ENCODE measurements at places on chromosomes 11 and 22. TPM values are rescaled to one million over a fixed set of nuclear protein-coding genes. Genes with fewer than 3 reads are reported as not detected.

- no peak for DNase-seq
Measured at GRCh38 chr11:120054753-120055045, 83.2 kb downstream of the TRIM29 start.

- DNase-seq, result peak; percentile 27
Measured at GRCh38 chr11:22666688-22667439, 453 bp downstream of the GAS2 start.

- no peak for DNase-seq
Measured at GRCh38 chr22:46797355-46797754, 34.9 kb downstream of the TBC1D22A start.

DNA sequence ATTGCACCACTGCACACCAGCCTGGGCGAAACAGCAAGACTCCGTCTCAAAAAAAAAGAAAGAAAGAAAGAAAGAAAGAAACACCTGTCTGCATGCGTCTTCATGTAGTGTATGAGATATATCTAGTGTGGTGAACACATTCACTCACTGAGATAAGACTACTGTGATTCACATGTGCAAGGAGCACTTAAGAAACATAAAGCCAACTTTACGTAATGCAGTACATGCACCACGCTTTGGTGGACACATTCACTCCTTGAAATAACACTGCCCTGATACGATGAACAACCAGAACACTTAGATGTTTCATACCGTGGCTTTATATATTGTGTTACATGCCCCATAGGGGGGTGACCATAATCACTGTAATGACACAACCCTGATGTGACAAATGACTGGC lies 96.0 kb downstream of the MICAL3 start:
- DNase-seq, result no peak

DNA sequence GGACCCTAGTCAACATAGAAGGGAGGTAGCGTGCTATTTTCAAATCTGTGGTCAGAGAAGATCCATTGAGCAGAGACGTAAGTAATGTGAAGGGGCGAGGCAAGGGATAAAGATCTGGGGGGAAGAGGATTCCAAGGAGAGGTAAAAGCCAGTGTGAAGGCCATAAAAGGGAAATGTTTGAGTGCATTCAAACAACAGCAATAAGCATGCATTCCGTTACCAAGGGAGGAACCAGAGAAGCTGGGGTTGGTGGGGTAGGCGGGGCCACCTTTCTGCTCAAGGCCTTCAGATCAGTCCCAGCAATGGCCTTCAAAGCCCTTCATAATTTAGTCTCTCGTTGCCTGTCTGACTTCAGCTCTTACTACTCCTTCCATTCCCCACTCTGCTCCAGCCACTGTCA lies 18.4 kb upstream of the SMPD1 start:
- no peak for DNase-seq

- no peak for DNase-seq
Measured at GRCh38 chr11:114116357-114116756, 56.8 kb downstream of the ZBTB16 start.

GRCh38 chr11:96215110-96215782 lies 127.7 kb downstream of the MAML2 start:
- peak; percentile 61 for DNase-seq

The KREMEN1 gene
- 0.43 TPM for total RNA-seq

The CRYBB3 gene
- not detected for total RNA-seq

All from activated CD8-positive, alpha-beta T cell treated with anti-CD3 and anti-CD28 coated beads for 36 hours (primary cell).